Activated B cell treated with CpG ODN at 0.5 μM for 24 hours (primary cell): ENCODE measurements at places on chromosomes 11 and 22.

GRCh38 chr11:810040-810567, 337 bp downstream of the RPLP2 start:
- no peak for DNase-seq

DNA sequence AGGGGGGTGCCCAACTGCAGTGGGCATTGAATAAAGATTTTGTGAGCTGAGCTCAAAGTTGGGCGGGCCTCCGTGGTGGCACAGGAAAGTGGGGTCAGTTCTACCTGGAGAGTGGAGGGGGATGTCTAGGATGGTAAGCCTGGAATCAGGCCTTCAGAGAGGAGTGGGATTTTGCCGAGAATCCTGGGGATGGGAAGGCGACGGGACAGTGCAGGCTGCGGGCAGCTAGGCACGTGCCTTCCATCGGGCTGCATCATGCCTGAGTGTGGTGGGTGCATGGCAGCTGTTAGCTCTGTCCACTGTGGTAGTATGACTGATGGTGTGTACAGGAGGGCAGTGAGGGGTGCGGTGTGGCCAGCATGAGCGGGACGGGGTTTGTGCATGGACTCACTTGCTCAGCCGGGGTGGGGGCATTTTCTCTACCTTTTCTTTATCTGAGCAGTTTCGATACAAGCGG, 3.6 kb downstream of the SHANK3 start:
- no peak for DNase-seq

DNA sequence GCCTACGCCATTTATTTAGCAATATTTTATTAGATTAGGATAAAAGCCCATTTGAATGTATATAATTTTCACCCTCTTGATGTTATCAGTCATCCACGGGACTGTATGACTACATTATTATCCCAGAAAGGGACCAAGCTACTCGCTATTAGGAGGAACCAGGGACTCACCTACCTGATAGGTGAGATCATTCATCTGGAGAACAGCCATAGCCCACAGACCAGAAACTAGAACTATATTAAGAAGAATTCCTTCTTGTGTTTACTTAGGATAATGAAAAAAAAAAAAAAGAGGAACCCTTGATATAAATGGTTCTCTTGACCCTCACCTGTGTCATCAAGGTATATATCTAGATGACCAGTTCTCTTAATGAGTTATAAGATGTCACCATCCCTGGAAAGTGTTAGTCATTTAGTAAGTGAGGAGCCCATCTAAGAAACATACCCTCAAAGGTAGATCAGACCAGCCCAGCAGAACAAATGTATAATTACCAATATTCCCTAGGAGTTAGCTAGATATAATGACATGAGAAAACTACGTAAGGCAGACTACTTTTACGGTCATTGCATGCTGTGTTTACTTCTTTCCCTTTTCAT, 8.0 kb downstream of the SIK3 start:
- no peak for DNase-seq

DNA sequence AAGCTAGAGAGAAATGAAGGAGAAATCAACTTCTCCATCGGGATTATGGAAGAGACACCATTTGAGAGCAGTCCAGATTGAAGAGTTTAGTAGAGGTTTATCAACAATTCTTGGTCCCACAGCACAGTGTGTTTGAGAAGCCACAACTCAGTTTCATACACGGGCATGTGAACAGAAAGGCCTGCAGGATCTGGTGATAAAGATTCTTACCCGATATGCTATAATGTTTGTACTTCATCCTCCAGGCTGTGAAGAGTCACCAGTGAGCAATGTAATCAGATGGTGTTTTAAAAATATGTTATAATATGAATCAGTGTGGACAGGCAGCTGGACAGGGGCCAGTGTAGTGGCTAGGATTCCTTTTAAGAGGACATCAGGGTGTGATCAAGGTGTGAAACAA, 29.7 kb upstream of the VWA5A start:
- no peak for DNase-seq

DNA sequence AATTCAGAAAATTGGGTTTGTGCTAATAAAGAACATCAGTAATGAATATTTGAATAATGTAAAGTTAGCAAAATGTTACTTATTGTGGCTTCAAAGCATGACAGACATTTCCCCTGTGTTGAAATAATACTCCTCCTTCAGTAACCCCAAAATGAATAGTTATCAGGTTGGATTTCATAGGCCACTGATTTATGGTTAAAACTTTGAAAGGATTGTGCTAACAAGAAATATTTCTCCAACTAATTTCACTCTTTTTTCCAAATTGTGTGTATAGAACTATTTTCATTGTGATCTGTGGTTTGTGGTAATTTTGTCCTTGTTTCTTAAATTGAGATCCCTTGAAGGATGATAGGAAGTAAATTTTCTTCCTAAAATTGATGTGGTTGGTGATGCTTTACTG, 7.9 kb downstream of the DDX10 start:
- no peak for DNase-seq

DNA sequence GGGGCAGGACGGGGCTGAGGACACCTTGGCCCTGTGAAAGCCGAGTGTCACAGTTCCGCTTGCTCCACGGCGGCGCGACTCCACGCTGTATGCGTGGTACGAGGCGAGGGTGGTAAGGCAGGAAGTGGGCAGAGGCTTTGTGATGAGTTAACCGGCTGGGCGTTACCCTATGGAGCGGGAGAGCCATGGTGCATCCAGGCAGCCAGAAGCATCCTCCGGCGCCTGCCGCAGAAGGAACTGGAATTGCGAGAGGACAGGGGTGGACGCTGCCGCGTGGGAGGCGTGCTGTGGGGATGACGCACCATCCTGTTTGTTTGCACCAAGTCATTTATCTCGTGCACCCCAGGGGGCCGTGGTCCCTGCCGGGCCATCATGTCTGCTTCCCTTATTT, 643.9 kb downstream of the BRD1 start:
- no peak for DNase-seq

GRCh38 chr11:94884376-94884775, 89.0 kb downstream of the CWC15 start:
- no peak for DNase-seq
